ENCODE measurements at places on chromosomes 7 and 10.

GRCh38 chr10:84946904-84947303, 618.5 kb downstream of the CCSER2 start:
- DNase-seq = peak; percentile 47

- DNase-seq = no peak
Measured at GRCh38 chr10:88256886-88257285, 326.2 kb downstream of the RNLS start.

- DNase-seq = no peak
Measured at GRCh38 chr7:628402-628763, 98.1 kb upstream of the DNAAF5 start.

GRCh38 chr7:15308821-15309220, 253.0 kb downstream of the AGMO start:
- no peak for DNase-seq

- DNase-seq = no peak
Measured at GRCh38 chr7:90833443-90833842, 237.3 kb downstream of the CDK14 start.
